Renal pelvis (tissue), 12 donors: ENCODE measurements at places on chromosomes 7 and 10. TPM values are rescaled to one million over a fixed set of nuclear protein-coding genes. Genes with fewer than 3 reads are reported as not detected.

CYP3A7 gene
- polyA plus RNA-seq = 0.16 TPM

CXCL12 gene
- polyA plus RNA-seq = 373 TPM

TRIL gene
- polyA plus RNA-seq = 42.1 TPM

VPS37D gene
- 15.4 TPM for polyA plus RNA-seq

HGF gene
- 3.2 TPM for polyA plus RNA-seq

WDFY4 gene
- polyA plus RNA-seq = 2.4 TPM

KIF11 gene
- polyA plus RNA-seq = 29.6 TPM

CCDC3 gene
- polyA plus RNA-seq = 12.7 TPM

DRGX gene
- not detected for polyA plus RNA-seq
